ENCODE measurements at places on chromosomes 2 and 18. TPM values are rescaled to one million over a fixed set of nuclear protein-coding genes. Genes with fewer than 3 reads are reported as not detected.
A peak's percentile ranks its signal among the peaks of the same experiment; 100 is the strongest.

DNA sequence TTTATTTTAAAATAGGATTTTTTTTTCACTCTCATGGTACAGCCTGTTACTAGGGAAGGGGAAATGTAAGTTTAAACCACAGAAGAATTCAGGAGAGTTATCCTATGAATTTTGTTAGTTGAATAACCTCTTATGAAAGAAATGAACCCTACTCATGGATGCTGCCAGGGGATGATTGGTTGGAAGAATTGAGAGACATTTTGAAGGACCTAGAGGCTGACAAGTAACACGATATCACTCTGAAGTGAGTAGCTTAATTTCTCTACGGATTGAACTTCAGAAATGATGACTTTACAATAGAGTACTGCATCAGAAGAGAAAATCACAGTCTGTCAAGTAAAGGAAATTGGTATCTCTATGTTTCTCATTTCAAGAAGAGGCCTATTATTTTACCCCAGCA is 1346.2 kb downstream of the SUCLG1 start:
- DNase-seq, result no peak
- no peaks in the 10 kb centered on the region for H3K4me1 ChIP-seq
- H3K4me3 ChIP-seq, result no peak overlapping the region
- H3K27ac ChIP-seq, result no peak overlapping the region
- no peaks in the 10 kb centered on the region for H3K36me3 ChIP-seq

The MAB21L4 gene
- 4.3 TPM for total RNA-seq

DNA sequence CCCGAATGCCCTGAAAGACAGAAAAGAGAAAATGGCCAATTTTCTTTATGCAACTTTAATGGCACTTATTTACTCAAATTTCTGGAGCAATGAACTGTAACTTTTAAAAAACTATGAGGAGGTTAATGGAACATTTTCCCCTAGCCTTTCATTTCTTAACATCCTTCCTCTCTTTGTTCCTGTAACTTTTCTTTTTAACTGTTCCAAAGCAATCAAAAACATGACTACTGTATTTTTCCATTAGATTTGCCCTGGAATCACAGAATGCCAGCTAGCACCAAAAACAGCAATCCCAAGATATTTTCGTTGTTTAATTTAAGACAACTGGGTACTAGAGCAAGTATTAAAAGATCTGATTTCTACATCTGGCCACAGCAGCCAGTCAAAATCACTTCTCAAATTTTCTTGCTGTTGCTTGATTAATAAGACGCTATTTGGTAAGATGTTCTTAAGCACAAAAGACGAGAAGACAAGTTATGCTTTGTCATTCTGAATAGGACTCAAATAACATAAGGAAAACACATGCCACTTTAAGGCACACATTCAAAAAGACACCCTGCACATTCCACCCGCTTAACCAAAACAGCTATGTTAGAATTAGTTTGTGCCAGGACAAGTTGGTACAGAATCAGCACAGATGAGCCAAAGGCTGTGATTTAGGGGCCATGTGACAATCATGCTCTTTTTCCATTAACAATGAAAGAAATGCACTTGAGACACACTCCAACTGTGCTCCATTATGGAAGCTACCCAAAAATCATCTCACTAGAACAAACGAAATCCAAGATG is 3.6 kb downstream of the STARD7 start:
- H3K36me3 ChIP-seq, result no peaks in the 10 kb centered on the region
- H3K27me3 ChIP-seq, result no peaks in the 10 kb centered on the region
- no peak overlapping the region for H3K4me3 ChIP-seq
- H3K4me1 ChIP-seq, result no peaks in the 10 kb centered on the region

GRCh38 chr2:224927646-224928173 is 114.6 kb downstream of the DOCK10 start:
- H3K27me3 ChIP-seq, result no peaks in the 10 kb centered on the region
- H3K4me1 ChIP-seq, result no peaks in the 10 kb centered on the region
- H3K36me3 ChIP-seq, result no peaks in the 10 kb centered on the region
- no peak for DNase-seq
- H3K27ac ChIP-seq, result no peak overlapping the region

The TMEFF2 gene
- total RNA-seq, result not detected

DNA sequence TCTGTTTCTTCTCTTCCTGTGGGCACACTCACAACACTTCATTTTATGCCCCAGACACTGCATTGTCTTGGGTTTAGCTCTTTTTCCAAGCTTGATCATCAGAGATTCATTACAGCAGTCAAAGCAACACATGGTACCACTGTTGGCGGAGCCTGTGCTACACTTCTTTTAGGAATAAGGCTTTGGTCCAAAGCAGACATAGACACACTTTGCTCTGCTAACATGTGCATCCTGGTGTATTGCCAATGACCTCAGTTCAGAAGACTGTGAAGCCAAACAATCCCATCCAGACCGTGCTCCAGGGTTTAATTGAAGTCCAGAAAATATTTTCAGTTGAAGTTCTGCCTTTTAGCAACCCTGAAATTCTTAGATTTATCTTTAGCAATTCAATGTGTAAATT is 354.6 kb upstream of the RAB12 start:
- H3K36me3 ChIP-seq, result no peaks in the 10 kb centered on the region
- no peak overlapping the region for H3K27ac ChIP-seq
- H3K4me1 ChIP-seq, result no peaks in the 10 kb centered on the region
- no peaks in the 10 kb centered on the region for H3K27me3 ChIP-seq
- no peak overlapping the region for H3K4me3 ChIP-seq
- peak; percentile 54 for DNase-seq

The DSG1 gene
- total RNA-seq, result 0.62 TPM

The SERPINB4 gene
- not detected for total RNA-seq

The PLB1 gene
- 0.90 TPM for total RNA-seq

The GPR155 gene
- total RNA-seq, result 8.0 TPM

The DAPL1 gene
- total RNA-seq, result not detected

- H3K27me3 ChIP-seq, result no peaks in the 10 kb centered on the region
- DNase-seq, result no peak
- H3K27ac ChIP-seq, result no peak overlapping the region
- no peaks in the 10 kb centered on the region for H3K4me1 ChIP-seq
- no peak overlapping the region for H3K4me3 ChIP-seq
- H3K36me3 ChIP-seq, result no peaks in the 10 kb centered on the region
Measured at GRCh38 chr18:22314001-22314400, 103.7 kb downstream of the CTAGE1 start.

DNA sequence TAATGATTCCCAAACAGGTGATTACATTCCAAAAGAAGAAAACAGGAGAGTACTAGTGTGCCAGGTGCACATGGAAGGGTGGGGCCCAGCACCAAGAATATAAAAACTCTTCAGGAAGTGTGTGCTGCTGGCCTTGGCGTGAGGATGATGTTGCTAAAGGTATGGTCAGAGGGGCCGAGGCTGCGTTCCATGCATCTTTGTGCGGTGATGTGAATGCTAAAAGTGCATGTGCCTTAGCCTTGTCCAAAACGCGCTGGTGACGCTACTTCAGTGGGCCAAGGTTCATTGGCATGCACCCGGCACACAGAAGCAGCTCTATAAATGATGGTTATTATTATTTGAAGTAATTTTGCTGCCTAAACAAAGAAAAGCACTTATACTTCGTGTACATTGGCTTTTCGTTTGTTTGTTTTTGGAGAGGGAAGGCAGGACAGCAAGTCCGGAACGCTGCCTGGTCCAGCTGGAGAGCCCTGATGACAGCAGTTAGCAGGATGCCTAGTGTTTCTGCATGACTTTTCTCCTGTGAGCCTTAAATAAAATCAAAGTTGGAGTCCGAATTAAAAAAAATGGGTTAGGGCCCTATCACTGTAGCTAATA is 2.9 kb downstream of the ALKAL2 start:
- H3K4me3 ChIP-seq, result no peak overlapping the region
- no peaks in the 10 kb centered on the region for H3K27me3 ChIP-seq

GRCh38 chr2:191345788-191346187 is 100.6 kb downstream of the MYO1B start:
- no peak overlapping the region for H3K27ac ChIP-seq
- H3K36me3 ChIP-seq, result peaks cover 48% of the 10 kb centered on the region
- H3K4me3 ChIP-seq, result no peak overlapping the region
- H3K4me1 ChIP-seq, result no peaks in the 10 kb centered on the region
- no peak for DNase-seq

DNA sequence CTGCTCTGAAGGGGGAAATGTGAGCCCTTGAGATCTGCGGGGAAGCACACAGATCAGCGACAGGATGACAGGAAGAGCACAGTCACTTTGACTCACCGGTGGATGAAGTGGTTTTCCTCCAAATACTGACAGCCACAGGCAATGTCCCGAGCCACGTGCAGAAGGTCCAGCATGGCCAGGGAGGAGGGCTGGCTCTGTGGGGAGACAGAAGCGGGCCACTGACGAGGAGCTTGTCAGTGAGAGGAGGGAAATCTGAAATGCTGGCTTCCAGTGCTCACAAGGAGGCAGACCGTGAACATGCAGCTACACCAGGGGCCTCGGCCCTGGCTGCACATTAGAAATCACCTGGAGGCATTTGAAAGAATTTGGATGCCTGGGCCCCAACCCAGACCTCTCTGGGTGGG is 98.7 kb downstream of the CLIP4 start:
- DNase-seq, result peak; percentile 10
- no peaks in the 10 kb centered on the region for H3K27me3 ChIP-seq
- no peak overlapping the region for H3K4me3 ChIP-seq
- H3K4me1 ChIP-seq, result no peaks in the 10 kb centered on the region
- H3K36me3 ChIP-seq, result no peaks in the 10 kb centered on the region

The SCYGR2 gene
- total RNA-seq, result not detected

GRCh38 chr2:128667391-128667790 is 348.7 kb upstream of the HS6ST1 start:
- no peak for DNase-seq
- no peaks in the 10 kb centered on the region for H3K36me3 ChIP-seq
- H3K27ac ChIP-seq, result no peak overlapping the region
- H3K4me1 ChIP-seq, result no peaks in the 10 kb centered on the region
- H3K27me3 ChIP-seq, result no peaks in the 10 kb centered on the region
- H3K4me3 ChIP-seq, result no peak overlapping the region

- H3K36me3 ChIP-seq, result no peaks in the 10 kb centered on the region
- DNase-seq, result peak; percentile 60
- H3K27me3 ChIP-seq, result no peaks in the 10 kb centered on the region
- peaks cover 39% of the 10 kb centered on the region for H3K4me1 ChIP-seq
Measured at GRCh38 chr2:191166111-191166755, 15.4 kb upstream of the STAT4 start.

The CFAP65 gene
- not detected for total RNA-seq

DNA sequence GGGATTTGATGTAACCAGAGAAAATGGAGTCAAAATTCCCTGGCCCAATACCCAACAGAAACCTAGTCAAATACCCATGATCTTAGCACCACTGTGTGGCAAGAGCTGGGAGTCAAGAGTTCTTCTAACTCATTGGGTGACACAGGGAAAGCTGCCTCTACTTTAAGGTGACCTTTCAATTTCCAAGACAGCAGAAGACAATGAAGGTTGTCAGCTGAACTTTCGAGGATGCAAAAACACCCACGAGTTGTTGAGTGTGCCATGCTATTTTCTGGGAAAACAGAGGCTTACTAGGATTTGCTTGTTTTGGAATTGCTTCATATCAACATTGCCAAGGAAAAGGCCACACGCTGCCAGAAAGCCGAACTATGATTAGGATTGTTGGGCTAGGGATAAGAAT is 61.6 kb upstream of the CYRIA start:
- DNase-seq, result no peak
- H3K27me3 ChIP-seq, result no peaks in the 10 kb centered on the region
- no peaks in the 10 kb centered on the region for H3K36me3 ChIP-seq

The HRH4 gene
- total RNA-seq, result 0.06 TPM

The HOXD11 gene
- total RNA-seq, result not detected

The TMEM247 gene
- not detected for total RNA-seq

DNA sequence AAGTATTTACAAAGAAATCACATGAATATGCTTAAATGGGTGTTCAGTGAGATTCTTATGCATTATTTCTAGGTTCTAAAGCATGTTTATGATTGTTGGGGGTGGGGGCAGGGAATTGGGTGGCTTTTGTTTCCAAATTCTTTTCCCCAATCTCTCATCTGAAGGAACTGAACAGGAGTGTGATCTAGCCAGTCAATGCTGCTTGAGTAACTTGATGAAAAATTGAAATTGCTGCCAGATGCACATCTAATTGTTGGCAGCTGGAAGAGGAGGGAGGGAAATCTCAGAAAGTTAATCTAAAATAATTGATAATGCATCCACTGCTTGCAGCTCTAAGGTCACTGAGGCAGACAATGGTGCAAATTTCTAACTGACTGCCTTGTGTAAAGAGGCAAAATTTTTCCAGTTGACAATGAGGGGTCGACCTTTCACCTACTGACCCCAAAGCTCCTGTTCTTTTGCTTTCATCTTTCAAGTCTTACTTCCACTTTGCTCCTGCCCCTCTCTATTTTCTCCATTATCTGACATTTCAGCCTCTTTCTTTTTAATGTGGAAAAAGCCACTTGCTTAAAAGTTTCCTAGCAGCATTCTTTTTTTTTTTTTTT is 53.3 kb downstream of the IRS1 start:
- no peaks in the 10 kb centered on the region for H3K36me3 ChIP-seq
- no peaks in the 10 kb centered on the region for H3K27me3 ChIP-seq
- DNase-seq, result no peak
- H3K4me1 ChIP-seq, result peaks cover 9% of the 10 kb centered on the region
- H3K27ac ChIP-seq, result no peak overlapping the region

DNA sequence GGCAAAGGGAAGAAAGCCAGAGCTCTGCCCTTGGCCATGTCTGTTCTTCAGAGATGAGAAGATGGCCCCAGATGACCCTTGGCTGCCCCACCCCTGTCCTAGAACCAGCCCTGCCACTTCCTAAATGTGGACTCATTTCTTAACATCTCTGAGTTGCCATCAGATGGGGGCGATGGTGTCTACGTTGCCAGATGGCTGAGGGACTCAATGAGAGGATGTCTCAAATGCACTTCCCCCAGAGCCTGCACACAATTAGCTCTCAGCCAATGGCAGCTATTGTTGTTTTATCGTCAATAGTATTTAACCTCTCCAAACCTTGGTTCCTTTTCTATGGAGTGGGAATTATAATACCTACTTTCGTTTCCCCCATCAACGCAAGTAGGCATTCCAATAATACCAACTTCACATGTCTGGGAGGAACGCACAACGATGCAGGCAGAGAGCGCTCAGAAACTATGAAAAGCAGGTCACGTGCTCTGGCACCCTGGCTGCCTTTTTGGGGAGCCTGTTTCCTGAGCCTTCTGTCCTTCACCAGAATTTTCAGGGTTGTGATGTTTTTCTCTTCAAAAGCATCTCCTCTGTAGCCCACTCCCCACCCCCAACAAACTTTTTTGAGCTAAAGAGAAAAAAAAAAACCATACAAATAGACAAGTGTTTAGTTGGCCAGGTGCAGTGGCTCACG is 100.3 kb downstream of the MCFD2 start:
- H3K27ac ChIP-seq, result no peak overlapping the region
- no peaks in the 10 kb centered on the region for H3K4me1 ChIP-seq
- H3K36me3 ChIP-seq, result no peaks in the 10 kb centered on the region
- H3K27me3 ChIP-seq, result no peaks in the 10 kb centered on the region

GRCh38 chr2:211401328-211401727 is 844.9 kb downstream of the CPS1 start:
- no peak for DNase-seq
- no peak overlapping the region for H3K27ac ChIP-seq
- H3K36me3 ChIP-seq, result no peaks in the 10 kb centered on the region
- H3K4me1 ChIP-seq, result no peaks in the 10 kb centered on the region
- no peak overlapping the region for H3K4me3 ChIP-seq
